Effector memory CD4-positive, alpha-beta T cell (primary cell): ENCODE measurements at places on chromosomes 6 and 20.

GRCh38 chr6:113481458-113481857 is 375.7 kb upstream of the MARCKS start:
- DNase-seq = no peak

DNA sequence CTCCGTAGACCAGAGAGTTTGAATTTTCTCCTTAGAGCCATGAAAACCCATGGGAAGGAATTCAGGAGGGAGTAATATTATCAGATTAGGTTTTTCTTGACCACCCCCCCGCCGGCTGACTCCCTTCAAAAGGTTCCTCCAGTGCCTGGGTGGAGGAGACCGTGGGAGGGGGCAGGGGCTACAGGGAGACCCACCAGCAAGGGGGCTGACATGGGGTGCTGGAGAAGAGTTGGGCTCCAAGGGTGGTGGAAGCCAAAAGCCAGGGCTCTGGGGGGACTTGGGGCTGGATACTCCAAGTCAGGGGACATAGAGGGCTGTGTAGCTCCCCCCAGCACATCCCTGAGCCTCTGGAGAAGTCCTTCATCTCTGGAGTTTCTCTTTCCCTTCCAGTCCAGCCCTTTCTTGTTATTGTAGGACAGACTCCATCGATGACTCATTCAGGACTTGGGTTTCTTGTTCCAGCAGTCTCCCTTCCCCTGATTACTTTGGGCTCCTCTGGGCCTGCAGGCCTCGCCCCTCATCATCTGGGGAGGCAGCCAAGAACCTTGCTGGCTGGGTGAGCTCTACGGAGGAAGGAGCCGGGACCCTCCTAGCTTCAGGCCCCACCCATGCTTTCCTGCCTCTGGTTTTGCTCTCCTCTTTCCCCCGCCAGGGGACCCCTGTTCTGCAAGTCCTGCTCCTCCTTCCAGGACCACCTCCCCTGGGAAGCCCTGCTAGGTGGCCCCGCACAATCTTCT is 10.5 kb upstream of the KIAA1755 start:
- DNase-seq = no peak

GRCh38 chr20:61956396-61957342 is 109.0 kb downstream of the TAF4 start:
- DNase-seq = no peak

GRCh38 chr6:23448281-23448680 is 677.7 kb upstream of the NRSN1 start:
- DNase-seq = no peak

DNA sequence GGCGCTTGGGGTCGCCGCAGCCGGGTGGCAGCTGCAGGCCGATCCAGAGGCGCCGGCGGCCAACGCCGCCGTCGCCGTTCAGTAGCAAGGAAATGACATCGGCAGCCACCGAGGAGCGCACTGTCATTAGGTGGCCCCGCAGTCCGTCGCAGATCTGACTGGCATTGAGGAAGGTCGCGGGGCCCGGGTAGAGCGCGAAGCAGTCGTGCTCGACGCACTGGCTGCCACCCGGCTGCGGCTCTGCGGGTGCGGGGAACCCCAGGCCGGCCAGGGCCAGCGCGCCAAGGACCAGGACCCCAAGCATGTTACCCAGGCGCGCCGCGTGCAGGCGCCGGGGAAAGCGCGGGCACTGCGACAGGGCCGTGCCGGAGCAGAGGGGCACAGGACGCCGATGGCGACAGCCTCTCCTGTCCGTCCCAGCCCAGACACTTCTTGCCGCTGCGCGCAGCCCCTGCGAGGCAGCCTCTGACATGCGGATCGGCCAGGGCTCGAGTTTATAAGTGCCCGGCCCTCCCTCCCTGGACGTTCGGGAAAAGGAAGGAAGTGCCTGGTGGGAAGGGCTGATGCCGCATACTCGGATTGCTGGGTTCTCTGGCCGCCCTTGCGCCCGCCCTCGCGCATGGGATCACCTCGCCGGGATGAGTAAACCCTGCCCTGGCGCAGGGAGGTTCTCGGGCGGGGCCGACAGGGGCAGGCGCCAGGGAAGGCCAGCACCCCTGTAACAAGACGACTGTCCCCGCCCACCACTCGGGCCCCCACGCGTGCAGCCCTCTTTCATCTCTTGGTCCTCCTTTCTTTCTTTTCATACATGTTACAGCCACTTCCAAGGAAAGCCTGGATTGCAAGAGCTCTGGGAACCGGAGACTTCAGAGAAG is at the start of gene THBD:
Gene THBD, minus strand, starts transcription at position 472 of the 875 bp plus-strand sequence. Its CDS starts 168 bp downstream, at position 304.
- no peak for DNase-seq

GRCh38 chr6:157143171-157143889 is 180.0 kb downstream of the TMEM242 start:
- no peak for DNase-seq

DNA sequence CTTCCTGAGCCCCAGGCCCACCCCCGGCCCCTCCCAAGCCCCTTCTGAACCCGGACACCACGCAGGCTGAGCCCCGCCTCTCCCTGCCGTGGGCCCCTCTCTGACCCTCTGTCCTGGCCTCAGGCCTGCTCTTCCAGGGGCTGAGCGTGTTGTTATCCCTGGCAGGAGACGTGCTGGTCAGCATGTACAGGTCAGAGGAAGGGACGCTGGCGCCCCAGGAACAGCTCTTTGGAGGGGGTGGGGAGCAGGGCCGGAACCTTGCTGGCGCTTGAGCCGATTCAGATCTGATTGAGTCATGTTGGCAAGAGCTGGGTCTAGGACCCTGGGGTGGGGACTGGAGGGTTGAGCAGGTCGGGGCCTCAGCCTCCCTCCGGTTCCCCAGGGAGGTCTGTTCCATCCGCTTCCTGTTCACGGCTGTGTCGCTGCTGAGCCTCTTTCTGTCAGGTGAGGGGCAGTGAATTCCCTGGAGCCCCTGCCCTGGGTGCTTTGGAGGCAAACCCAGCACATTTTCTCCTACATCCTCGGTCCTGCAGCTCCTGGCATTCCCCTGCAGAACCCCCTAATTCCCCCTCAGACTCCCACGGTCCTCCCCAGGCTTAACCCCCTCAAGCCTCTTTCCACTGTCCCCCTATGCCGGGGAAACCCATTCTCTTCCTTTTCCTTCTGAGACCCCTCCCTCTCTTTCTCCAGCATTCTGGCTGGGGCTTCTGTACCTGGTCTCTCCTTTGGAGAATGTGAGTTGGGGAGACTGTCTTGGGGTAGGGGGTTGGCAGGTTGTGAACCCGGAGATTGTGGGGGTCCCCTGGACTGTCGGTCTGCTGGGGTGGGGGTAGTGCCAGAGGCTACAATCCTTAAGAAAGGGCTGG is 2.0 kb downstream of the SPAG4 start:
- no peak for DNase-seq
